ENCODE measurements at places on chromosomes 4 and X. TPM values are rescaled to one million over a fixed set of nuclear protein-coding genes. Genes with fewer than 3 reads are reported as not detected.
A peak's percentile ranks its signal among the peaks of the same experiment; 100 is the strongest.

DNA sequence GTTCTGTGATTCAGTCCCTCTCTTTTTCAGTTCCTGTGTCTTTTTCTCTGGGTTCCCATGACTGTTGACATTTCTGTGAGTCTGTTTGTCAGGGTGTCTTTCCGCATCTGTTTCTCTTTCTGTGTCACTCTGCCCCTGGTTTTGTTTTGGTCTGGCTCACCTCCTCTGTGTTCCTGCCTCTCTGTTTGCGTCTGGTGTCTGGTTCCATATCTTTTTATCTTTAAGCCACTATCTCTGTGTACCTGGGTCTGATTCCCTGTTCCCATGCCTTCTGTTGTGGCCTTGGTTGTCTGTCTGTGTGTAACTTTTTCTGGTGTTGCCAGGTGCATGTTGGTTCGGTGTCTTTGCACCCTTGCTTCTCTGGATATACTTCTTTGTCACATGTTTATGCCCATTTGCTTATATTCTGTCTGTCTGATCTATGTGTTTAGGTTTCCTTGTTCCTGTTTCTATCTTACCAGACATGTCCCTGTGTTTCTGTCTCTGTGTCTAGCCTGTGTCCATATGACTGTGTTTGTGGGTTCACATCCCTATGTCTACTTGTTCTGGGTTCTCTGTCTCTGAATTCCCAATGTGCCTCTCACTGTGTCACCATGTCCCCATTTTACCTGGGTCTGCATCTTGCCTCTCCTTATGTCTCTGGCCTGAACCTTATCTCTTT lies 50.2 kb downstream of the ITIH6 start:
- DNase-seq, result no peak

DNA sequence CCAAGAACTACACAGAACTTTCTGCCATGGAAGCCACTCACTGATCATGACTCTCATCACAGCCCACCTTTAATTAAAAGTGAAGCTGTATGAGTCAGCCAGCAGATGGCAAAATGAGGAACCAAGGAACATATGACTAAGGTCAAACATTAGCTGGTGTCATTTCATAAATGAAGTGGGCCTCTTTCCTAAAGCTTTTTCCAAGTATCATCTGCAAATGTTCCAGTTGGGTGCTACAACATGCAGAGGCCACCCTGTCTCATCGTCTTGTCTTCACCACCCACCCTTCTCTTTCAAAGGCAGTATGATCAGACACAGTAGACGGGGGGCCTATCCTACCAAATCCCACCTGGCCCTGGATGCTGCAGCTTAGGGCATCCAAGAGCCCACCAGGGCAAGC lies 9.2 kb upstream of the EOLA1 start:
- no peak for DNase-seq

The APELA gene
- 25.1 TPM for total RNA-seq

DNA sequence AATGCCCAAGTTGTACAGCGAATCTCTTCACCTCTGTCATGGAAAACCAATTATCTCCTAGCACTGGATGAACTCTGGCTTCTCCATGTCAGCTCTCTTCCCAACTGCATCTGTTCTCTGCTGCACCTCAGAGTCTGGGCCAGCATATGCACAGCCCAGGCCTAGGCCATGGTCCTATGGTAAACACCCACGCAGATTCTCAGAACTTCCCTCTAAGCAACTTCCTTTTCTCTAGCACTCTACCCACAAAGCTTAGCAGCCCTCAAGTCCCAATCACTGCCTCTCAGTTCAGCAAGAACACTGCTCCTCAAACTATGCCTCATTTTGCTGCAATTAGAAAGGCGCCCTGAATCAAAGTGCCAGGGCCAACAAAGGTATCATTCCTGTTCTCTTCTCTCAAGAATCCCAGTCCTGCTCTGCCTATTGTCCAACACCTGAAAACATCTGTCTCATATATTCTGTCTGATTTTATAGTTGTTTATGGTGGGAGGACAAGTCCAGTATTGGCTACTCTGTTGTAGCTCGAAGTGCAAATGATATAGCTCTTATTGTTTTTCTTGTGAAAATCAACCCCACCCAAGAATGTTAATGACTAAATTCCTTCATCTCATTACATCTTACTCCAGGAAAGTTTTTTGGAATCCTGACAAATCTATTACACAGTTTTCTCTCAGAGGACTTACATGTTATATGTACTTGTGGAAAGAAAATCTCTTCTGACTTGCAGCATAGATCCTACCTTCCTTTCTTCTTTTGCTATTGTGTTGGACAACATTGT lies 85.4 kb downstream of the DCHS2 start:
- DNase-seq, result no peak

GRCh38 chr4:122671919-122672490 lies 51.1 kb upstream of the IL21 start:
- DNase-seq, result no peak

DNA sequence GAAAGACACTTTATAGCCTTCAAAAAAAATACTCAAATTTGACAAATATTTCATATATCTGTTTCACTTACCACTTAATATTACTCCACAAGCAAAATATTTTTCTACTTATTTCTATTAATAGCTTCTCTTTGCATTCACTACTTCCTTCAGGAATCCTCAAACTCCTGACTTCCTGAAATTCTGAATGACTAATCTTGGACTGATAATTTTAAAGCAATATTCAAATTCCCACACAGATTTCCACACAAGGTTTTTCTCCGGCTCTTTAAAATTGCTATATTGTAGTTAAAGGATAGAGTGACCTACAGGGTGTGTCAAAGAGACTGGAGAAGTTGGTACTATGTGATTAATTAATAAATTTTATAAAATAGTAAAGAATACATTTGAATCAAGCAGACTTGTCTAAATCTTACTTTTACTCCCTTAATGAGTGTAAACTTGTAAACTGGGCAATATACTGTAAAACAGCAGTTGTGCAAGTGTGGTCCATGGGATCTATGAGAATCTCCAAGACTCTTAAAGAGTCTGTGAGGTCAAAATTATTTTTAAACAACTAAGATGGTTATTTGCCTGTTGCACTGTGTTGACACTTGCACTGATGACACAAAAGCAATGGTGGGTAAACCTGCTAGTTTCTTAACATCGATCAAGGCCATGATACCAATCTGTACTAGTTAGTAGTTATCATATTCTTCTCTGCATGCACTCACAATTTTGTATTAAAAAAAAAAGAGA lies 44.5 kb downstream of the ANKRD17 start:
- DNase-seq, result no peak

GRCh38 chr4:147822128-147822527 lies 90.2 kb downstream of the ARHGAP10 start:
- DNase-seq, result no peak

DNA sequence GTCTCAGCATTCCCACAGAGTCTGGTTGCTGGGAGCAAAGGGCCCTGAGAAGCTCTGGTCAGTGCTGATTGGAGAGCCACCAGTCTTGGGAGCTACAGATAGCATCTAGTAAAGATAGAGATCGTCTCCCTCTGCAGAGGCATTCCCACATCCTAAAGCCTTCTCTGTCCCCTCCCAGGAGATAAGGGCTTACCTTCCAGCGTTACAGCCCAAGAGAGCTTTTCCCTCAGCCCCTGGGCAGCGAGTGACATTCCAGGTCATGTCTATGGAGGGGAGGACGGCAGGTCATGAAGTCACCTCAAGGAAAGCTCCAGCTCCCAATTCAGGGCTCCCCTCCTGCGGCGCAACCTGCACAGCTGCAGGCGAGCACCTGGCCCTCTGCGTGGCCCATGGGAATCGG lies 29.9 kb downstream of the CLDN34 start:
- no peak for DNase-seq

DNA sequence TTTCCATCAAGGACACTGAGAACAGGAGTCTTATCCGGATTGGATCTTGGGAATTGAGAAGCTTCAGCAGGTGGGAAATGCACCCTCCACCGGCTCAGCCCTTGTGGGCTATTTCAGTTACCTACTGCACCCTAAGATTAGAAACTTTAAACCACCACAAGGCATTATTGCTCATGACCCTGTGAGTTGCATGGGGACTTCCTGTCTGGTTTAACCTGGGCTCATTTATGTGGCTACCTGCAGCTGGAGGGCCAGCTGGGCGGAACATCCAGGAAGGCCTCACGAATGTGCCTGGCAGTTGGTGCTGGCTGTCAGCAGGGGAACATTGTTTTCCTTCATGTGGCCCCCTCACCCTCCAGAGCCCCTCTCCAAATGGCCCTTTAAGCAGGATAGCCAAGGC lies 164.1 kb downstream of the DEFB131A start:
- no peak for DNase-seq

DNA sequence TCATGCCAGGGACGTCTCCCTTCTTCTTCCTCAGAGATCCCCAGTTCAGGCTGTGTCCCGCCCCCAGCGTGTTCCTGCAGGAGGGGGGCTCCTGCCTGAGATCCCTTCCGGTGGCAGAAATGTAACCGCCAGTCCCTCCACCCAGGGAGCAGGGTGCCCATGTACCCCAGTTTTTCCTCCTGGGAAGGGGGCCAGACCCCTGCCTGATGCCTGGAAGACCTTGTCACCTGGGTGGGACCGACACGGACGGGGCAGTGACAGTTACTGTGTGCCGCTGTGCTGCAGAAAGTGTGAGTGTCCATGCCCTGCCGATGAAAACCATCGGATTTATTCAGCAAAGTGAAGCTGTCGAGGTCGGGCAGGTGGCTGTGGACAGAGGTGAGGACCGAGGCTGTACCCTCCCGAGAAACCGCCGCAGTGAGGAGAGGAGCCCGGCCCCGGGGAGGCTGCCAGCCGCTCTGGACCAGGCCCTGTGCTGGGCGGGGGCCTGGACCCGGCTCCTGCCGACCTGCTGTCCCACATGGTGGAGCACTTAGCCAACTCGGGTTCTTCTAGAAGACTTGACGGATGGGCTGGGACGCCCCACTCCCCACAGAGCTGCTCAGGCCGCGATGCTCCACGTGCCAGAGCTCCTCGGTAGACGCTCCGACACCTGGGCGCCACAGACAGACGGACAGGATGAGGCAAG lies 36.7 kb upstream of the HMX1 start:
- DNase-seq, result no peak

- no peak for DNase-seq
Observed at GRCh38 chrX:12951595-12951975, 23.3 kb upstream of the TMSB4X start.

The MND1 gene
- 36.7 TPM for total RNA-seq

The HPRT1 gene
- total RNA-seq, result 40.3 TPM

GRCh38 chrX:149494844-149495565 lies 10.1 kb downstream of the IDS start:
- DNase-seq, result no peak

The C4orf54 gene
- total RNA-seq, result not detected

GRCh38 chr4:189022440-189023035 lies 883.3 kb downstream of the TRIML1 start:
- no peak for DNase-seq

- DNase-seq, result no peak
Observed at GRCh38 chrX:117376460-117376859, 740.1 kb downstream of the KLHL13 start.

GRCh38 chr4:24924309-24924781 lies 11.5 kb upstream of the CCDC149 start:
- no peak for DNase-seq

DNA sequence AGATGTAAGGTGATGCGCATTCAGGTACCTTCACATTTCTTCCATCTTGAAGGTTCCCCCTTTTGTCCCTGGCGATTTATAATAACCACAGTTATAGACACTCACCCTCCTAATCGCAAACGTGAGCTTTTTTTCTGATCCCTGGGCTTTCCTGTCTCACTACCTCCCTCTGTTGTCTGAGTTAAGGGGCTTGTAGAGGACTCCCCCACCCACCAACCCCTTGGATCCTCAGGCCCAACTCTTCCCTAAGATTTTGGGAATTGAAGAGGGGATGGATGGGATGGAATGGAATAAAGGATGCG lies 1.4 kb downstream of the CNKSR2 start:
- DNase-seq, result no peak

DNA sequence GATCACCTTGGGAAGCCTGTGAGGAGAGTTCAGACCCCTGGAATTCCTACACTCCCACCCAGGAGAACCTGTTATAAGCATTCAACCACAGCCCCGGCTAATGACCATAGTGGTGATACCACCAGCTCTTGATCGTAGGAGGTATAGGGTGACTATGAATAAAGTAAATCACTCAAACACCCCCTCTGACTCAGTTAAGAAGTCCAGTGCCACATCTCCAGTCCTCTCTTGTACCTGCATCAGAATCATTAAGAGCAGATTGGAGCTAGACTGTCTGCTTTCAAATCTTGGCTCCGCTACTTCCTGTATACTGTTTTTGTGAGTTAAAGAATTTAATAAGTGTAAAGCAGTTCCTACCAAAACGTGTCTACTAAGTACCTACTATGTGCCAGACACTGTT lies 565.1 kb upstream of the DIPK2B start:
- DNase-seq, result no peak

The LAP3 gene
- 46.6 TPM for total RNA-seq

The ERAS gene
- not detected for total RNA-seq

GRCh38 chr4:139853309-139853708 lies 187.7 kb downstream of the MGST2 start:
- peak; percentile 28 for DNase-seq

DNA sequence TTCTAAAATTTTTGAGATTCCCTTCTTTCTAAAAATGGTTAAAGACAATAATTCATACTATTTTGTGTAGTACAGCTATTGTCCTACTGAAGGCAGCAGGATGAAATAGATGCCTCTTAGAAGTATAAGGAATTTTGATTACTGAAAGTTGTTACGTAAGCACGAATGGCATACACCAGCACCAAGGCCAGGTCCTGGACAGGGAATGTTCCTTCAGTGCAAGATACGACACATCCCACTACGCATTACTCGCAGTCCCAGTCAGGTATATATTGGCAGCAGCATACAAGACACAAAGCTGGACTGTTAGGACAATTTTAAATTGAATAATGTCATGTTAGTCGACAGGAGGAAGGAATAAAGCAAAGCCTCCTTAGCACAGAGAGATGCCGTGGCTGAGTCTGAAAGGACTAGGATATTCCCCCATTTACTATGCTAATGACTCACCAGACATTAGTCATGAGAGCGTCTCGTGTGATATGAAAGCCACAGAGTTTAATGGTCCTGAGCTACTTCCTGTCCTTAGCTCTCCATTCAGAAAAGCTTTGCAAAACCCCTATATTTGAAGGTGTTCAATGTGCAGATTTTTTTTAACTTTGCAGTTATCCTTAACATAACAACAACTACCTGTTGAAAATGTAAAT lies 504.3 kb downstream of the FAM133A start:
- DNase-seq, result no peak

The NRK gene
- 3.1 TPM for total RNA-seq

DNA sequence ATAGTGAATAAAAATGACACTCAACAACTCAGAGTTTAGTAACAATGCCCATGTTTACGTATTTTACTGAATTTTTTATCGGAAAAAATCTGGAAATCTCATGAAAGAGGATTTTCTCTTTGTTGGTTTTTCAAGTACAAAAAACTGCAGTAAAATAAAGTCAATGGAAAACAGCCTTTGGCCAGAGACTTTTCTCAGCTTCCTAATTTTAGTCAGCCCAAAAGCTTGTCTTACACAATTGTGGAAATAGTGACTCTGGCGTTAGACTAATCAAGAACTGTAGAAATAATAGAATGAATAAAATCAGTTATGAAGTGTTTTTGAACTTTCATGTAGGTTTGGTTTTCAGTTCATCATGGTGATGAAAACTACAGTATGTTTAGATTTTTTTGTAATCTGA lies 234.7 kb downstream of the DKK2 start:
- DNase-seq, result no peak

The ARHGEF6 gene
- 5.6 TPM for total RNA-seq

- no peak for DNase-seq
Observed at GRCh38 chr4:72205831-72206230, 174.0 kb downstream of the NPFFR2 start.
